ENCODE measurements at places on chromosomes 16 and 17.

GRCh38 chr16:83561876-83562275, 245.9 kb upstream of the HSBP1 start:
- no peak for DNase-seq

GRCh38 chr16:57865746-57866528, 63.6 kb upstream of the KIFC3 start:
- DNase-seq: no peak

DNA sequence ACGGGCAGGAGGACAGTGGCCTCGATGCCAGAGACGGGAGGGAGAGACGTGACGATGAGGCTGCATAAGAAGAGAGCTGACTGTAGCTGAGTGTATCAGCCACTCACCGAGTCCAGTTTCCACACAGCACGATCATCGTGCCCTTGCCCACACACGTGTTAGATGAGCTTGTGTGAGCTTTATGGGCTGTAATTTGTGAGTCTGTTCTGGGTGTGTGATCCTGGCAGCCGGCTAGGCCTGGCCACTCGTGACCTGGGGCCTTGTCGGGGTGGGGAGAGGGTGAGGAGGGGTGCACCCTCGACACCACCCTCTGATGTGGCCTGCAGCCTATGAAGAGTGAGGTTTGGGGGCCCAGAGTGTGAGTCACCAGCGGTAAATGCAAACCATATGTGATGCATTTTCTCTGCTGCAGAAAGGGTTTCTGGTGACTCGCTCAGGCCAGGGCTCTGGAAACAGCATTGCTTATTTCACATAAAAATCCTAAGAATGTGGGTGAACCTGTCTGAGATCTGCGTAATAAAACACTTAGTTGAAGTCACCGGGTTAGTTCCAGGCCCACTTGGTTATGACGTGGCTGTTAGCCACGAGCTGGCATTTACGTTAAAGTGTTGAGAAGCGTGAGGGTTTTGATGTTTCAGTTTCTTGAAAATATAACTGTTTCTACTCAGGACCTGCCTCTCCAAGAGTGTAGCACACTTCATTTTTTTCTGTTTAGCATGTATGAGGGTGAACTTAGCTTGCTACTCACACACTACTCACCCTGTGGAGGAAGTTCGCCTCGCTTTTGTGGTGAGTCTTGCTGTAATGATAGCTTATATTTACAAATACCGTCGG, 4.2 kb downstream of the METRNL start:
- DNase-seq: peak; percentile 94

- peak; percentile 12 for DNase-seq
Measured at GRCh38 chr16:12120217-12120981, 143.9 kb downstream of the SNX29 start.
